ENCODE measurements at places on chromosomes 12 and 14.
A peak's percentile ranks its signal among the peaks of the same experiment; 100 is the strongest.

- peak; percentile 51 for DNase-seq
Measured at GRCh38 chr12:59708484-59708883, 112.7 kb downstream of the SLC16A7 start.

- DNase-seq: no peak
Measured at GRCh38 chr12:54475537-54475936, 2.1 kb upstream of the GTSF1 start.

DNA sequence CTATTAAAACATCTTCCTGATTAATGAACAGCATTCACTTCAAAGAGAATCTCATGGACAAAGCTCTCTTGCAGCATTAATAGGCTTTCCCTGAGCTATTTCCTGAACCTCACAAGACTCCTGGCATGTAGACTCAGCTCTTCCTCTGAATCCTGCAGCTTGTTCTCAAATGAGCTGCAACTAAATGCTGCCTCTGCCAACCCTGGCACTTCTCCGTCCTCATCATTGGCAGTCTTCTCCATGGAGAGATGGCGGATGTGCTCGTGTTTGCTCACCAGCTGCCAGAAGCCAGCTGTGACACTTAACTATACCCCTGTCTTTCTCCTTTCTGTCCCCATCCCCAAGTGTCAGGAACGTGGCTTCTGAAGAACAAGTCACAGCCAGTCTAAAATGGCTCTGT is 232.1 kb downstream of the FOXN3 start:
- peak; percentile 94 for DNase-seq

- no peak for DNase-seq
Measured at GRCh38 chr12:122155705-122156104, 18.3 kb downstream of the IL31 start.

GRCh38 chr12:110289044-110289710 is 8.1 kb downstream of the ATP2A2 start:
- no peak for DNase-seq

DNA sequence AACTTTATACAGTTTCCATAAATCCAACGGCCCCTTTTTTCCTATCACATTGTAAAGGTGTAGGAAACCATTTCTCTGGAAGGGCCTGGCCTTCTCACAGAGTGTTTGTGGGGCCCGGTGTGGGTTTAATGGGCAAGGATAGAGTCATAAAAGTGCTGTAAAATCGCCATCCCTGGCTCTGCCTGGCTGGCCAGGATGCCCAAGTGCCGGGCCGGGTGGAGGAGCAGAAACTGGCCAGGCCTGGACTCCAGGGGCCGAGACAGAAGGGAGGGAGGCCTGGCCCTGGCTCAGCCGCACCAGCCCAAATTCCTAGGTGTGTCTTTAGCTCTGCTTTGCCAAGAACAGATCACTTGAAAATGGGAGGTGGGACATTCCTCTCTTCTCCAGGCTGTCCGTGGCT is 77.1 kb upstream of the DICER1 start:
- no peak for DNase-seq

GRCh38 chr12:53324113-53324778 is 2.8 kb upstream of the AAAS start:
- no peak for DNase-seq

- DNase-seq: no peak
Measured at GRCh38 chr12:46830731-46831334, 5.0 kb upstream of the SLC38A4 start.

GRCh38 chr12:57229046-57229633 is 371 bp upstream of the SHMT2 start:
- peak; percentile 59 for DNase-seq

DNA sequence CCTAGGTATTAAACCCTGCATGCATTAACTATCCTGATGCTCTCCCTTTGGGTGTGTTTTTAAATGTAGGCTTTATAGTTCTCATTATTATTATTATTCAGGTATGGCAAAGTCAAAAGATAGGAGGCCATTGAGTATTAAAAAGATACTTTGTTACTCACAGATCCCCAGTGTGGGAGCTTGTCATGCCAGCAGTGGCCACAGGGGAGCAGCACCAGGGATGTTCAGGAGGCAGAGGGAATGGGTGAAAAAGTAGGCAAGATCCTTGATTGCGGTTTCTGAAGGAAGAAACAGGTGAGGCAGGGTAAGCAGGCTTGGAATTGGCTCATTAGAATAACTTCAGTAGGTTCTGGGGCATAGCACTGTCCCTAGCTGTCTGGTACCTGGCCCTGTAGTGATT is 382.2 kb downstream of the MED13L start:
- no peak for DNase-seq

GRCh38 chr12:81416571-81416970 is 338.7 kb downstream of the ACSS3 start:
- no peak for DNase-seq

DNA sequence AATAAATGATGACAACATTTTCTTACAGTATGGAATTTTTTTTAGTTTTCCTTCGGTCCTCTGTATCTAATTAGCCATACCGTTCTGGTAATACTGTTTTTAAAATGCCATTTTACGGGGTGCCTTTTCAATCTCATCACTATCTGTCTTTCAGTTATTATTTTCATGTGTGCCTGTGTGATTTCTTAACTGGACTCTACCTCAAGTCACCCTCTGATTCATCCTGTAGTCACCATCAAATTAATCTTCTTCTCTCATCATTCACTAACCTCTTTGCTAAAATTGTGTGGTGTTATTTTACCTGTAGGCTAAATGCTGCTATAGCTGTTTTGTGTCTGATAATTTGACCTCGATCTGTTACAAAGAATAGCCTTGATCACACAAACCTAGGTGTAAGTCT is 16.0 kb upstream of the CCT2 start:
- DNase-seq: no peak

GRCh38 chr12:59164991-59165718 is 244.9 kb upstream of the LRIG3 start:
- peak; percentile 16 for DNase-seq

DNA sequence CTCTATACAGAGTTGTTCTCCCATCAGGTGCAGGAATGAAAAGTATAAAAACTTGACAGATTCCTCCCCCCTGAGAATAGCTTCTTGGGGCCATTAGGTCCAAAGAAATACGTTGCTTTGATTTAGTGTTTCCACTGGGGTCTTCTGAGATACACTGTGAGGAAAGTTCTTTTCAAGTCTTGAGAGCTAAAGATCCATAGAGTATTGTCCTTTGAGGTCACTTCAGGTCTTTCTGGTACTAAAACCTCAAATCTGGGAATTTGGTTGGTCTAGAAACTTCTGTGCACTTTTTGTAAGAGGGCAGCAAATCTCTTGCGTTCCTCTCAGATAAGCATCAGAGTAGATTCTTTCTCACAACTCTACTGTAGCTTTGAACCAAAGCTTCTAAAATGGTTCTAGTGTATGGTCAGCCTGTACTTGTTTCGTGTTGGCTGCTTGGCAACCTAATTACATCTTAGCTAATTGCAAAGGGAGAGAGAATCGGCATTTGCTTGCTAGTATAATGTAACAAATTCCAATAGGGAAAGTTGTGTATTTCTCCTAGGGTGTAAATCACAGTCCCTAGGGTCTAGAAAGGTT is 10.0 kb downstream of the SRSF5 start:
- DNase-seq: no peak

DNA sequence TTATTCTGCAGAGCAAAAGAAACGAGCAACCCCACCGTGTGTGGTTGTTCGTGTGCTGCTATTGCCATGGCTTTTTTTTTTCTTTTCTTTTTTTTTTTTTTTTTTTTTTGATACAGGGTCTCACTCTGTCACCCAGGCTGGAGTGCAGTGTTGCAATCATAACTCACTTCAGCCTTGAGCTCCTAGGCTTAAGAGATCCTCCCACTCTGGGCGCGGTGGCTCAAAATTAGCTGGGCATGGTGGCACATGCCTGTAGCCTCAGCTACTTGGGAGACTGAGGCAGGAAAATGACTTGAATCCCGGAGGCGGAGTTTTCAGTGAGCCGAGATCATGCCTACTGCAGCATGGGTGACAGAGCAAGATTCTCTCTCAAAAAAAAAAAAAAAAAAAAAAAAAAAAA is 144.2 kb downstream of the ESR2 start:
- no peak for DNase-seq

- no peak for DNase-seq
Measured at GRCh38 chr14:99123208-99123870, 148.7 kb downstream of the BCL11B start.

DNA sequence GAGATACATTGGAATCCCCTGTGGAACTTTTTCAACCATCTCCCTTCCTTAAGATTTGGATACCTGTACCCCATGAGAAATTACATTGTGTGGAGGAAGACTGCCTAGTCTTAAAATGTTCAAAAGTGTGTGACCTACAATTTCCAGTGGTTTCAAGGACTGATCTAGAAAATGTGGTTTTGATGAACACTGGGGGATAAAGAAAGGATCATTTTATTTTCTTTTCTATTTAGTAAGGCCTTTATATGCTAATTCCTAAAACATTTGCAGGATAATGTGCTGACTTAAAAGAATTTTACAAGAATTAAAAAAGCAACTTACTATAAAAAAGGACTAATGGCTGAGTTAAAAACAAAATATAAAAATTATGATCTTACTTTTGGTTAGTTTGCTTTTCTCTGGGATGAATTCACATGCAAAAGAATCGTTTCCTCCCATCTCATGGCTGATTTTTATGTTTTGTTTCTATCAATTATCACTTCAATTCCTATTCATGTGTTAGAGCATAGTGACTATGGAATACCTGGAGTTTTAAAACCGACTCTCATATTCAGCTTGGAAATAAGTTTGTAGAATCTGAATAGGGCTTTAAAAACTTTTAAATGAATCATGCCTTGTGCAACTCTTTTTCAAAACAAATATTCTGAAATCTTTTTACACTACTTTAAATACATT is 39.9 kb upstream of the PYGL start:
- DNase-seq: no peak

DNA sequence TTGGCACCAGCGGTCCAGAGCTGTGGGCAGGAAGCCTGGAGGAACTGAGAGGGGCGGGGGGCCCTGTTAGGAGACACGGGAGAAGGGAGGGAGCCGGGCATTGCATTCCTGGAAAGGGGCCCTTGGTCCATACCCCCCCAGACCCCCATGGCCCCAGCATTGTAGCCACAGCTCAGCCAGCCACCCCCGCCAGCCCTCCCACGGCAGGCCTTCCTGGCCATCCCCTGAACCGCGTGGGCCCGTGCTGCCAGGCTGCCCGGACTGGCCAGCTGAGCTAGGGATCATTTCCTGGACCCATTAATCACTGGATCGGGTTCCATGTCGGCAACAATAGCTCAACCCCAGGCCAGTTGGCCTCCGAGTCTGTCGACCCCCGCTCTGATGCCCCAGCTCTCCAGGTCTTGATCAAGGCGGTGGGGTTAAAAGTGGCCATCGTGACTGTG is 39.8 kb upstream of the DIO3 start:
- DNase-seq: no peak

DNA sequence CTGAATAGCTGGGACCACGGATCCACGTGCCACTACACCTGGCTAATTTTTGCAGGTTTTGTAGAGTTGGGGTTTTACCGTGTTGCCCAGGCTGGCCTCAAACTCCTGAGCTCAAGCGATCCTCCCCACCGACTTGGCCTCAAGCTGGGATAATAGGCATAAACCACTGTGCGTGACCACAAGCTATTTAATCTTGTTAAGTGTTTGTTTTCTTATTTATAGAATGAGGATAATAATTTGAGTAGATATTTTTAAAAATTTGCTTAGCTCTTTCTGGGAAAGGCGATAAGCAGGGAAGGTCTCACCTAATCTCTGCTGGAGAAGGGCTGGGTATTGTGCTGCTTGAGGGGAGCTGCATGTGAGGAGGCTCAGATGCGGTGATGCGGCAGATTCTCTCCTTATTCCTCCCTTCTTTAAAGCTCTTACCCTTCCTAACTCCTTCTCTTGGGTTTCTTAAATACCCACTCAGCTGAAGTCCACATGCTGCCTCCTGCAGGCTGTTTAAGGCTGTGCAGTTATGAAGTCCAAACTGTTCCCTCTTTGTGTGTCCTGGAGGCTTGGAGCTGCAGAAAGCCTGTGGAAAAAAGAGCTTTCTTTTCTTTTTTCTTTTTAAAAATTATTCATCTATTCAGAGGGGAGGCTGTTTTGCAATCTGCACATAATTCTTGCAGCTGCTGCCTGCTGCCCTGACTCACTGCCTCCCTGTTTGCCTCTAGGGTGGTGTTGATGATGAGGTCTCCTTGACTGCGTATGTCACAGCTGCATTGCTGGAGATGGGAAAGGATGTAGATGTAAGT is 37.9 kb downstream of the A2ML1 start:
- peak; percentile 49 for DNase-seq

DNA sequence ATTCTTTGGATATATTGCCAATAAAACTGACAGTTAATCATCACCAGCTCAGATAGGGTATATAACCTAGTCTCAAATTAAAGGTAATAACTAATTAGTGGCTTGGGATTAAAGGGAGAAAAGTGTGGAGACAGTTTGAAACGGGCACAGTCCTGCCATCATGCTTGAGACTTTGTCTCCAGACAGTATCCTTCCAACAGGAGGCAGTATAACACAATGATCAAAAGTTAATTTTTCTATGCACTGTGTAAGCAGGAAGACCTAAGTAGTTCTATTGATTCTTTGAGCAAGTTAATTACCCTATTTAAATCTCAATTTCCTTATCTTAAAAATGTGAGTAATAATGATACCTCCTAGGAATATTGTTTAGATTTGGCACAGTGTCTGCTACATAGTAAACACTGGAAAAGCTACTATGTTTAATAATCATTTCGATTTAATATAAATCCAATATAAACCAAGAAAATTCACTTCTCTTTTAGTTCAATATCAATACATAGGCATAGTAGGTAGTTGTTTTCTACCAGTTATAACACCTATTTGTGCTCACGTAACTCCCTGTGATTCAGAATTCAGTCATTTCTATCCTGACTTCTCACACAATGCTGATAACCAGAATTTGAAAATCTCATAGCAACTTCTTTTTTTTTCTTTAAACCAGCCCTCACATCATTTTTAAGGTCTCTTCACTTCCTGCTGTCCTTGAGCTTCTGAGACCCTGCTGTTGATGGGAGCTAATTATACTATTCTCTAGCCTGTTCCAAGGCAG is 53.7 kb downstream of the GALNT4 start:
- DNase-seq: no peak

- DNase-seq: no peak
Measured at GRCh38 chr12:1272142-1272541, 281.1 kb downstream of the ERC1 start.

DNA sequence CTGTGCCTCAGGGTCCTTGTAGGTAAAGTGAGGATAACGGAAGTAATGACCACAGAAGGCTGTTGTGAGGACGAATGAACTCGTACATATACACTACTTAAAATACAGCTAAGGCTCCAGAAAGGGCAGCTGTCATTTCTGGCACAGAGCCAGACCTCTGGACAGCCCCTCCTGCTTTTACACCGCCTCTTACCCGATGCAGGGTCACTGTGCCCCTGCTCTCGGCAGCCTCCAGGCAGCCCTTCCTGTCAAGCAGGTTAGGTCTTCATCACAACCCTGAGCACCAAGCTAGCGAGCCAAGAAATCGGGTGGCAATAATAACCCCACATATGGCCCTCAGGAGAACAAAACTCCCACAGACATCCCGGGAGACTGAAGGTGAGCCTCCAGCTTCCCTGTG is 8.5 kb downstream of the TMEM229B start:
- peak; percentile 60 for DNase-seq

DNA sequence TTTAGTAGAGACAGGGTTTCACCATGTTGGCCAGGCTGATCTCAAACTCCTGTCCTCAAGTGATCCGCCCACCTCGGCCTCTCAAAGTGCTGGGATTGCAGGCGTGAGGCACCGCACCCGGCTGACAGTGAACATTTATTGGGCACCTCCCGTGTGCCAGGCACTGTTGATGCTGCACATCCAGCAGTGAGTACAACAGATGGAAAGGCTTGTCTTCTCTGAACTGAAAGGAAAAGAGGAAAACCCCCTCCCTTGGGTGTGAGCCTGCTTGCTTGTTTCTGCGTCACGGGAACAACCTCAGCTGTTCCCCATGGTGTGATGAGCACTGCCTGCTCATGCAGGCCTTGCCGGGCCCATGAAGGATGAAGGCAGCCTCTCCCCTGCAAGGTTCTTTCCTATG is 39.5 kb downstream of the DGLUCY start:
- no peak for DNase-seq
